Activated CD8-positive, alpha-beta memory T cell treated with anti-CD3 and anti-CD28 coated beads for 48 hours (primary cell): ENCODE measurements at places on chromosomes 7 and 10.

DNA sequence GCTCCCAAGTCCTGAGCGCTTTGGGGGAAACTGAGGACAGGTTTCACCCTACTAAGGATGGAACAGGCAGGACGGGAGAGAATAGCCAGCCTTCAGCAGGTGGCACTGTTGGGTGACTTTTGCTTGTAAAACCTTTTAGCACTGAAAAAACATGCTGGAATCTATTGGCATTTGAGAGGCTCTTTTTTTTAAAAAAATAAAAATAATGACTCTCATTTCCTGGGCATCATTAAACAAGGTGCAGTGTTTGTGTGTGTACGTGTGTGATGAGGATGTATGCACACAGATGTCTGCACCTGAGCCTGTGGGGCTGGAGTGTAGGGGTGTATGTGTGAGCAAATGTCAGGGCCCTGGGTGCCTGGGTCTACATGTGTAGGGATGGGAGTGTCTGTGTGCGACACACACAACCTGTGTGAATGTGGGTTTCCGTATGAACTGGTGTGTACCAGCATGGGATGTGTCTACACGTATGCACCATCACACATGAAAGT is 177.9 kb downstream of the RPS24 start:
- DNase-seq: no peak

GRCh38 chr7:37495574-37496184 is 47.0 kb upstream of the ELMO1 start:
- no peak for DNase-seq

DNA sequence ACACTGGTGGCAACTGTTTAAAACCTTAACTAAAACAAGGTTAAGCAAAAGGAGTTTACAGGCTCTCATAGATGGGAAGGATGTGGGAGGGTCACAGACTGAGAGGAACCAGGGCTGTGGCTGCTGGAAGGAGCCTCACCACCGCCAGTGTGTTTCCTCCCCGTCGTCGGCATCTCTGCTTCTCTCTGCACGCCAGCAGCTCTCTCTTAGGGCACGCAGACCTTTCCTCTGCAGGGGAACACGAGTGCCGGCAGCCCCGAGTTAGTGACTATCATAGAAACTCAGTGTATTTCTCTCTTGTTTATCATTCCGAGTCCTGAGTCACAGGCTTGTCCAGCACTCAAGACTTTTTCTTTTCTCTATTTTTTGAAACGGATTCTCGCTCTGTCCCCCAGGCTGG is 8.1 kb upstream of the SH2D4B start:
- DNase-seq: no peak

GRCh38 chr7:30660331-30661255 is 21.7 kb downstream of the CRHR2 start:
- no peak for DNase-seq

- no peak for DNase-seq
Measured at GRCh38 chr10:89659143-89660131, 14.4 kb upstream of the PANK1 start.

GRCh38 chr10:59830601-59831259 is 75.6 kb downstream of the CCDC6 start:
- DNase-seq: no peak

- no peak for DNase-seq
Measured at GRCh38 chr7:111785076-111785475, 222.8 kb upstream of the IMMP2L start.

DNA sequence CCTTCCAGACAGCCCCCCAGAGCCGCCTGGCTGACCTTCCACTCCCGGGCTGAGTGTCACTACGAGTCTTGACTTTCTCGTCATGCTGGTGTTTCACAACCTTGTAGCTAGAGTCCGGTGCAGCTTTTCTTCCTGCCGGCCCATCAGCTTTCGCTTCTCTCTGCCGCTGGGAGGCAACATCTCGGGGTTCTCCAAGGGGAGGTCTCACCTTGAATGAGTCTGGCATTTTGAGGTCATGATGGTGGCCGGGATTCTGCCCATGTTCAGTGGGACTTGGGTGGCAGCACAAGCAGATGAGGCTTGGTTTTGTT is 285.2 kb downstream of the CAMK1D start:
- DNase-seq: no peak

- no peak for DNase-seq
Measured at GRCh38 chr10:88553116-88553752, 29.9 kb downstream of the RNLS start.

- no peak for DNase-seq
Measured at GRCh38 chr7:129665013-129665401, 53.5 kb downstream of the NRF1 start.

- peak; percentile 66 for DNase-seq
Measured at GRCh38 chr7:73606801-73607691, 17.3 kb downstream of the MLXIPL start.

GRCh38 chr10:132186488-132187429 is at the start of gene DPYSL4:
TSS of gene DPYSL4 (plus strand) at chr10:132186948. CDS start at chr10:132187064, 116 bp downstream.
- no peak for DNase-seq

- DNase-seq: no peak
Measured at GRCh38 chr7:33764752-33765451, 140.4 kb upstream of the BMPER start.

- no peak for DNase-seq
Measured at GRCh38 chr7:27080844-27081436, 14.9 kb downstream of the HOXA1 start.

DNA sequence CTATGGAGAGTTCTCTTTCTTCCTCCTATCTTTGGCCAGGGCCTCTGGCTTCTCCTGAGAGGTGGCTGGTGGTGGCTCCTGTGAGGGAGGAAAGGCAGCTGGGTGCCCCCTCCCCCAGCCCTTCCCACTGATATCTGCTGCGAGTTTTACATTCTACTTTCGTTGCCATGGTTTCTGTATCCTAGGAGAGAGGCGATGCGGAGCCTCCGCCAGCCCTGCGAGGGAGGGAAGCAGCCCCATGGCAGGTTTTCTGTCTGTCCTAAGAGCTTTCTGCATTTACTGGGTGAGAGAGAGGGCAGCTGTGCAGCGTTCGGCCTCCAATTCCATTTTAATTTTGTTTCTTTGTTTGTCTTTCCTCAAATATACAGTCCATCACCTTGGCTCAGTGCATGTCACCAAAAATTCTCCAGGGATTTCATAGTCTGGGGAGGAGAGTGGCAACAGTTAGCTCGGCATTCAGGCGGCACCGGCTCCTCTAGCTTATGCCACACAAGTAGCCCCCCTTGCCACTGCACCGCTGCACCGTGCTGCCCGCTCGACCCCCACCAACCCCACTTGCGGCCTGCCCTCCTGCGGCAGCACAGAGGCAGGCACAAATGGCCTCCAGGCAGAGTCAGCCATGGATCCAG is 20.4 kb downstream of the DNAJB12 start:
- no peak for DNase-seq

DNA sequence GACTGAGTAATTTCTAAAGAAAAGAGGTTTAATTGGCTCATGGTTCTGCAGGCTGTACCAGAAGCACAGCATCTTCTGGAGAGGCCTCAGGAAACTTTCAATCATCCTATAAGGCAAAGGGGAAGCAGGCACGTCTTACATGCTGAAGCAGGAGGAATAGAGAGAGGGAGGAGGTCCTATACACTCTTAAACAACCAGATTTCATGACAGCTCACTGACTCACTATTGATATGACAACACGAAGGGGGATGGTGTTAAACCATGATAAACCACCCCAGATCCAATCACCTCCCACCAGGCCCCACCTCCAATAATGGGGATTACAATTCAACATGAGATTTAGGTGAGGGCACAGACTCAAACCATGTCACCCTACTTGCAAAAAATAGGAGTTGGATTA is 201.5 kb downstream of the CDK14 start:
- DNase-seq: no peak

- DNase-seq: no peak
Measured at GRCh38 chr10:85642421-85643170, 724.0 kb downstream of the GRID1 start.

- no peak for DNase-seq
Measured at GRCh38 chr7:124388751-124389150, 355.9 kb upstream of the TMEM229A start.

GRCh38 chr7:901041-901387 is 24.7 kb downstream of the GET4 start:
- DNase-seq: no peak

DNA sequence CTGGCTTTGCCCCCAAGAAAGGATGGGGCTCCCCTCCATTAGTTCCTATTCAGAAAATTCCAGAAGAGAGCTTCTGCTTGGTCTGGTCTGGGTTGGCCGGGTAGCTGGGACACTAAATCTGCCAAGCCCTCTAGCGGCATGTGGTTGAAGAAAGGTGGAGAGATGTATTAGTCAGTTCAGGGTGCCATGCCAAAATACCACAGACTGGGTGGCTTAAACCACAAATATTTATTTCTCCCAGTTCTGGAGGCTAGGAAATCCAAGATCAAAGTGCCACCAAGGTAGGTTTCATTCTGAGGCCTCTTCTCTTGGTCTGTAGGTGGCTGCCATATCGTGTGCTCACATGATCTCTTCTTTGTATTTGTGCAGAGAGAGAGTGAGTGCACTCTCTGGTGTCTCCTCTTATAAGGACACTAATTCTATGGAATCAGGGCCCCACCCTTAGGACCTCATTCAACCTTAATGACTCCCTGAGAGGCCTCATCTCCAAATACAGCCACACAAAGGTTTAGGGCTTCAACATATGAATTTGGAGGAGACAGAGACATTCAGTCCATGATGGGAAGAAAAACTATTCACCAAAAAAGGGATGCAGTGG is 38.7 kb upstream of the MTPAP start:
- no peak for DNase-seq

- no peak for DNase-seq
Measured at GRCh38 chr10:103395754-103396066, 565 bp downstream of the ATP5MK start.

- DNase-seq: no peak
Measured at GRCh38 chr10:92619368-92619767, 26.4 kb downstream of the KIF11 start.

GRCh38 chr10:69789164-69789576 is 12.5 kb upstream of the COL13A1 start:
- DNase-seq: peak; percentile 4

- no peak for DNase-seq
Measured at GRCh38 chr7:71618278-71618677, 486.3 kb downstream of the GALNT17 start.

DNA sequence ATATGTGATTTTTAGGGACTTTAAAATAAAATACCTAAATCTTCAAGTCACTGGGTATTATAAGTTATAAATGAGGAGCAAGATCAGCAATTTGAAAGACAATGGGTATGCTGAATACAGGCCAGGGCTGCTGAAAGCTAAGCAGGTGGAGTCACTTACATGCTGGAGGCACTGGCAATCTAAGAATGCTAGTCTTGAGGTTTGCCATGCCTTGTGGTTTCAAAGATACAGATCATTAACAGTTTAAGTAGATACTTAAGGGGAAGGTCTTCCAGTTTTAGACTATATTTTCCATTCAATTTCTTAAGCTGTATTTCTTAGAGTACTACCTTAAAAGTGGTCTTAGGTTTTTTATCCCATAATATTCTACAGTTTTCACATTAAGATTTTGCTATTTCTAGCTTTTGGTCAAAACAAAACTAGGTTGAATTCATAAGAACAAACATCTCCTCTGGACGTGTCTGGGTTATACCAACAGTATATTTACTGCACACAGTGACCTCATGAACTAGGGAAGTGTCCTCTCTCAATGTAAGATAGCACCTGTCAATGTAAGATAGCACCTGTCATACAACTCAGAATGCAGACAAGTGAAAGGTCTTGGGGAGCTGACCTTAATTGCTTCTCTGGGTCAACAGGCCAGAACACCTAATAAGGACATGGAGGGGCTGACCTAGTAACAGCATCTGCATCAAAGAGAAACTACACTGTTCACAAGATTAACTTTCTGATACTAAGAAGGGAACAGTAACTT is 2.0 kb downstream of the SRI start:
- DNase-seq: no peak
